Left ventricle myocardium inferior (tissue), 1 donor: ENCODE measurements at places on chromosomes 1 and 21. TPM values are rescaled to one million over a fixed set of nuclear protein-coding genes. Genes with fewer than 3 reads are reported as not detected.

The HCRTR1 gene
- total RNA-seq, result 0.44 TPM

The ADORA3 gene
- total RNA-seq, result 3.1 TPM

The ENO1 gene
- 124 TPM for total RNA-seq

DNA sequence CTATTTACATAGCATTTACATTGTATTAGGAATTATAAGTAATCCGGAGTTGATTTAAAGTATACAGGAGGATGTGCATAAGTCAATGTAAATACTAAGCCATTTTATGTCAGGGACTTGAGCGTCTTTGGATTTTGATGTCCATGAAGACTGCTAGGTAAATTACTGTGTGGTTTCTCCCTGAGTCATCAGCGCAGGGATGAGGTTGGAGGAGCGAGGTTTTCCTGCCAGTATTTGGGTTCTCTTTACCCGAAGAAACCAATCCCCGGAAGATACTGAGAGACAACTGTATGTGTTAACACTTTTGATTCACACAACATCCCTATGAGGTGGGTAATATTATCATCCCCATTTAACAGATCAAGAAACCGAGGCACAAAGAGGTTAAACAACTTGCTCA lies 29.3 kb downstream of the BATF3 start:
- no peak overlapping the region for H3K27ac ChIP-seq
- no peaks in the 10 kb centered on the region for H3K36me3 ChIP-seq
- H3K4me1 ChIP-seq, result peaks cover 34% of the 10 kb centered on the region
- no peak overlapping the region for H3K4me3 ChIP-seq

DNA sequence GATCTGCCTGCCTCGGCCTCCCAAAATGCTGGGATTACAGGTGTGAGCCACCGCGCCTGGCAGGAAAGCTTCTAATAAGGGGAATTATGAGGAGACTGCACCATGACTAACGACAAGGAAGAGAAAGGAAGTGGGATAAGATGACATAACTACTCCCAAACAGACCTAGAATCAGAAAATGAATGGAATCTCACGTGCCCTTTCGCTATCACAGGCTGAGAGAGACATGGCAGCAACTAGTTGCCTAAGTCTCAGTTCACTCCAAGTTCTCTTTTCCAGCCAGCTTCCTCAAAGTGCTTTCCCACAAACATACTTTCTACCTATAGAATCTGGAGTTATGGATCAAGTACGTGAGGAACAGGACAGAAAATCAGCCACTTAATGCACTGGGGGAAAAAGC lies 2.0 kb downstream of the PI4KB start:
- no peak for DNase-seq
- no peak overlapping the region for H3K27ac ChIP-seq
- no peaks in the 10 kb centered on the region for H3K27me3 ChIP-seq
- H3K4me1 ChIP-seq, result peaks cover 57% of the 10 kb centered on the region
- peak overlapping the region; percentile 94 for H3K4me3 ChIP-seq
- peaks cover 52% of the 10 kb centered on the region for H3K36me3 ChIP-seq

- DNase-seq, result no peak
- H3K27ac ChIP-seq, result no peak overlapping the region
- no peak overlapping the region for H3K4me3 ChIP-seq
These were observed 58.2 kb upstream of the FOXD3 start for GRCh38 chr1:63264161-63264560.

DNA sequence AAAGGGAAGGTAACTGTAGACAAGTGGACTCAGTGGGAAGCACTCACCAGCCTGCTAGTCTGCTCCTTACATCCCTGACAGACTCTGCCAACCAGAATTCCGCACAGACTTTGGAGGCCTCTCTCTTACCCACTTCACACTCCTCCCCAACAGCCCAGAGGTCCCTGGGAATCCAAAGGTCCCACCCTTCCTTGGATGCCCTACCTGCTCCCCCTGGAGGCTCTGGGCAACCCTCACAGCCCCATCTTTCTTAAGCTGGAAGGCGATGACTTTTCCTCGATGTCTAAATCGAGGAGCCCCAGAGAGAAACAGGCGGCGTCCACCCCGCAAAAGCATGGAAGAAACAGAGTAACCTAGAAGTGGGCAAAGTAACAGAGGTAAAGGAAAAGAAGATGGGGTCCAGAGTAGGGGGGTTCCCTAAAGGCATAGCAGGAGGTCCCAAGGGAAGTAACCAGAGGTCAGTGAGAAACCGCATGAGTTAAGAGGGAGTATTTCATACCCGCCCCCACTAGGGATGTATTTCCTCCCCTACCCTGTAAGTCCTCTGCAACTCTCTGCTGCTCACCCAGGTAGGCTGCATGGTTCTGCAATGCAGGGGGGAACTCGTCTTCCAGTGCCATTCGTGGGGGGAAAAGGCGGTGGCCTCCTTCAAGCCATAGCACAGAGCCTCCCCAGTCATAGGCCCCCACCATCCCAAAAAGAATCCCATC lies 8.4 kb downstream of the ITGA10 start:
- no peaks in the 10 kb centered on the region for H3K27me3 ChIP-seq
- no peak for DNase-seq
- no peaks in the 10 kb centered on the region for H3K4me1 ChIP-seq
- no peaks in the 10 kb centered on the region for H3K36me3 ChIP-seq

DNA sequence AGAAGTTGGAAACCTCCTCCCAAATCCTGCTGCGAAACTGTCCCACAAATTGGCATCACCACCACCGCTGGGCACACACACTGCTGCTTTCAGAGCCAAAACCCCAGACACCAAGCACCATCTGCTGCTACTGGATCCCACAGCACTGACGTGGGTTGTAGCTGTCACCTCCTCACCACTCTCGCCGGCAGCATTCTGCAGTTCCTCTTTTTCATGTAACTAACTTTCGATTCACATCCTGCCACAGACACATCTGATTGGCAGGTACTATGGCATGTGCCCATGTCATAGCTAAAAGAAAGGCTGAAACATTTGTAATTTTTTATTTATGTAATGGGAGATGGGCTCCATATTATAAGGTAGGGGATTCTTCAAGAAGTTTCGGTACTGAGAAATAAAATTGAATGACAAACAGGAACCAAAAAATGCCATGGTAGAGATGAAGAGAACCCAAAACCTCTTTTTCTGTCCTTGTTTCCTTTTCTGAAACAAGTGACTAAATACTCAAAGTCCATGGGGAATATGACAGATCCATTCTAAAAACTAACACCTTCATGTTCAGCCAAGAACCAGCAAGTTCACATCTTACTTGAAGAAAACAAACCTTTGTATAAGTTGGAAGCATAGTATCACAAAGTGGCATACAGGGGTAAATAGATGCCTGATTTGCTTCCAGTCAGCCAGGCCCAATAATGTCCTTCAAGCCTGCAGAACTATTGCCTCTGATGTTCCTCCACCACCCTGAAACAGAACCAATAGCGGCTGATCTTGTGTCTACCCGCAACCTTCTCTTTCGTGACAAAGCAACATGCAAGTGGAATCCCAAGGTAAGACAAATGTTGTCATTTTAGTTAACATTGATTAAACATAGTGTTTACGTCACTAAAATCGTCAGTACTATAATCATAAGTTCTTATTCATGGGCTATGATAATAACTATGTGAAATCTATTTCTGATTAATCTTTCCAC lies 26.6 kb upstream of the RGS13 start:
- no peaks in the 10 kb centered on the region for H3K27me3 ChIP-seq
- no peak overlapping the region for H3K27ac ChIP-seq
- no peaks in the 10 kb centered on the region for H3K36me3 ChIP-seq
- peak; percentile 25 for DNase-seq

GRCh38 chr1:103387898-103388297 lies 137.6 kb upstream of the RNPC3 start:
- DNase-seq, result no peak
- no peak overlapping the region for H3K4me3 ChIP-seq
- no peaks in the 10 kb centered on the region for H3K4me1 ChIP-seq
- no peaks in the 10 kb centered on the region for H3K27me3 ChIP-seq
- no peaks in the 10 kb centered on the region for H3K36me3 ChIP-seq
